ENCODE measurements at places on chromosomes 1 and 21.
A peak's percentile ranks its signal among the peaks of the same experiment; 100 is the strongest.

- peak; percentile 42 for DNase-seq
Measured at GRCh38 chr21:33078907-33079582, 9.1 kb downstream of the OLIG1 start.

DNA sequence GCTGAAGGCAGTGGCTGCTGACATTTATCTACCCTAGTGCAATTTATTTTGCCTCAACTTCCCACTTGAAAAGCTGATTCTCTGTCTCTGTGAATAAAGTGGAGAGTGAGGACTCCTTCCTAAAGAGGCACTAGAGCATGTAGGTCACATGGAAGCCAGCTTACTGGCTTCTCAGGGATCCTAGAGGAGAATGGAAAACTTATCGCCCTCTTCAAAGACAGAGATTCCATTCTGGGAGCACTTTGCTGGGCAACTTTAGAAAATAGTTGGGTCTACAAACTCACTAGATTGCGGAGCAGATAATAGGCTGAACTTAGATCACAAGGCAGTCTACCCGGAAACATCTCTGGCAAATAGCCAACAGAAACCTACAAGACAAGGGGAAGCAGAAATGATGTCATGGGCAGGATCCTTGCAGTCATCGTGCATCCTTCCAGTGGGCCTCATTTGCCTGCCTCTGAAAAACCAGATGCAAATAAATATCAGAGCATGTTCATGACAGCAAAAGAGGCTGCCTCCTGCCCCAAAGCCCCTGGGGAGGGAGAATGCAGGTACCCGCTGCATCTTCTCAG lies 104.8 kb upstream of the BARHL2 start:
- no peak for DNase-seq

DNA sequence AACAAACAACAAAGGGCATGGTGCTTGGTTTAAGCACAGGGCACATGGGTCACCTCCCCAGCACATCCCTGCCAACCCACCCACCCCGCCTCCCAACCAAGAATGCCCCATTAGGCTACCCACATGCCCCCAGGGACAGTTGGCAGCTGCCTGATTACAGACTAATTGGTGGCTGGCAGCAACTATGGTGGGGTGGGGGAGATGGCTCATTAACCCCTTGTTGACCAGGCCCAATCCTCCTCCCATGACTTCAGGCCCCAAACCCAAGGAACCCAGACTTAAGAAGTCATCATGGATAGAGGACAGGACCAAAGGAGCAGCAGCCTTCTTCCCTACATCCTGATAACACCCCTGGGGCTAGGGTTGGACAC lies 1.3 kb downstream of the RIMS3 start:
- DNase-seq: no peak

DNA sequence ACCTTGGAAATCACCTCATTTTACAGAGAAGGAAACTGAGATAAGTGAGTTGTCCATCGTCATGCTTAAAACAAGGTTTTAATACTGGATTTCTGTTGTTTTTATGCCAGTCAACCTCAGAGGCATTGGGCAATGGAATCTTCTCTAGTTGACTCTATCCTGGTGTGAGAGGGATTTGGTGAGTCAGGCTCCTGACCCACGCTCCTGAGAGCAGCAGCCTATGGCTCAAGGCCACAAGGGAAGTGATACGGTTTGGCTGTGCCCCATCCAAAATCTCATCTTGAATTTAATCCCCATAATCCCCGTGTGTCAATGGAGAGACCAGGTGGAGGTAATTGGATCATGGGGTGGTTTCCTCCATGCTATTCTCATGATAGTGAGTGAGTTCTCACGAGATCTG lies 90.1 kb downstream of the TLR5 start:
- DNase-seq: no peak

- DNase-seq: no peak
Measured at GRCh38 chr1:24094554-24094953, 17.4 kb downstream of the MYOM3 start.

DNA sequence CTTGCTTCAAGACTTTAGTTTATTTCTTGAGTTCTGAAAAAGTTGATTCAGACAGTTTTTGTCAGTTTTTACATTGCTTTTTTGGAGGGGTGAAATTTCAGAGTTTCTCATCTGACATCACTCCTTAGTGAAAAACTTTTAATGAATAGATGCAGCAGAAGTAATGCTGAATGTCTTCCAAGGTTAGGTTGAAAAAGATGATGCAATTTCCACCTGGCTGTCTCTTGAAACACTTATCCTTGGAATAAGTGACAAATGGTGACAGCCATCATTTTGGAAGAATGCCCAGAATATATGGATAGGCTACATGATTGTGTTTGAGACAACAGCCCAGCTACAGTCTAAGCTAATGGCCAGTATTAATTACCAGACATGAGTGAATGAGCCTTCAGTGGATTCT lies 140.8 kb downstream of the ZNF644 start:
- no peak for DNase-seq

DNA sequence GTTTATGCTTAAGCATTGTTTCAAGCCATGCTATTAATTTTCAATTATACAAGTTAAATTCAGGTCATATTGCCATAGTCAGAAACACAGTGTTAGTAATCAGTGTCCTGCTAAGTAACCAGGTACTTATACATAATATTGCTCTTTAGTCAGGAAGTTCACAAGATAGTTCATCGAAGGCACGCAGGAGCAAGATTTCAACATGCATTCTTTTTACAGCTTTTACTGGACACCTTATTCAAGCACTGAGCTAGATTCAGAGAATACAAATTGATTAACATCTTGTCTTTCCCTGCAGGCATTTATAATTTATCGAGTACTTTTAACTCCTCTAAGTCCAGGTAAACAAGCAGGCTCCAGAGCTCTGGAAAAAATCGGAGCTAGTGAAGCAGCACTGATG lies 202.3 kb upstream of the BRINP3 start:
- no peak for DNase-seq

GRCh38 chr1:156284112-156284511 lies at the start of gene TMEM79:
TMEM79 (plus strand) TSS chr1:156284325; CDS start chr1:156285227, 902 bp downstream.
- DNase-seq: no peak

- no peak for DNase-seq
Measured at GRCh38 chr1:166069390-166069789, 97.4 kb downstream of the FAM78B start.

DNA sequence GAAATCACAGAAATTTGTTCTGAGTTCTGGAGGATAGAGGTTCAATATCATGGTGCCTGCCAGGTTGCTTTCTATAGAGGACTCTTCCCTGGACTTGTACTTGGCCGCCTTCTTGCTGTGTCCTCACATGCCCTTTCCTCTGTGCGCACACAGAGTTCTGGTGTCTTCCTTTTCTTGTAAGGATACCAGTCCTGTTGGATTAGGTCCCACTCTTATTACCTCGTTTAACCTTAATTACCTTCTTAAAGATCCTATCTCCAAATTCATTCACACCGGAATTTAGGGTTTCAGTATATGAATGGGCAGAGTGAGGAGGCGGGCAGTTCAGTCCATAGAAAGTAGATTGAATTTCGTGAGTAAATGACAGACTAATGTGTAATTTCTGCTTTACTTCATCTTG lies 413.9 kb downstream of the NCAM2 start:
- DNase-seq: no peak

DNA sequence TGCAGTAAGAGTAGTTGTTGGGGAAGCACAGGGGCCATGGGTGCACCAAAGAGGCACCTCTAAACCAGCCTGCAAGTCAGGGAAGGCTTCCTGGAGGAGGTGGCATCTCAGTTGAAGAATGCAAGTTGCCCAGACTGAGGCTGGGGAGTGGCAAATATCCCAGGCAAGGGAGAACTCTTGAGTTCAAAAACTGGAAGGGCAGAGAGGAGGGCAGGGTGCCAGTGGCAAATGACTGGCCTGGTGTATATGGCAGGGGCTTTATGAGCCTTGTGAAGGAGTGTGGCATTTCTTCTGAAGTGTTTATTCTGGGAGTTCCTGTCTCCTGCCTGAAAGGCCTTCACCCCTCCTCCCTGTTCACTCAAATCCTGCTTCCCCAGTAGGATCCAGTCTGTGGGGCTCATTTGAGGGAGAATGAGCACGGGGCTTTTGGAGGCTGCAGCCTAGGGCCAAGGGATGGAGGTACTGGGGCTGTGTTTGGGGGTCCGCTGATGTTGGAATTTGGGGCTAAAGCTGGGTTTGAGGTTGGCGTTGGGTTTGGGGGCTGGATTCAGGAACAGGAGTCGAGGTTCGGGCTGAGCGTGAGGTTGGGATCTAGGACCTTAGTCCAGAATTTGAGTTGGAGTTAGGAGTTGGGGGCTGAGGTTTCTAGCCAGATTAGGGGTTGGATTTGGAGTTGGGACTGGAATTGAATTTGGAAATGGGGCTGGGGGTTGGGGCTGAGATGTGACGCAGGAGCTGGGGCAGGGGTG lies at the start of gene TMEM125:
TMEM125 (plus strand) TSS at position 357 of the 749 bp plus-strand sequence. CDS start 2,740 bp downstream, outside the sequence.
- DNase-seq: no peak

DNA sequence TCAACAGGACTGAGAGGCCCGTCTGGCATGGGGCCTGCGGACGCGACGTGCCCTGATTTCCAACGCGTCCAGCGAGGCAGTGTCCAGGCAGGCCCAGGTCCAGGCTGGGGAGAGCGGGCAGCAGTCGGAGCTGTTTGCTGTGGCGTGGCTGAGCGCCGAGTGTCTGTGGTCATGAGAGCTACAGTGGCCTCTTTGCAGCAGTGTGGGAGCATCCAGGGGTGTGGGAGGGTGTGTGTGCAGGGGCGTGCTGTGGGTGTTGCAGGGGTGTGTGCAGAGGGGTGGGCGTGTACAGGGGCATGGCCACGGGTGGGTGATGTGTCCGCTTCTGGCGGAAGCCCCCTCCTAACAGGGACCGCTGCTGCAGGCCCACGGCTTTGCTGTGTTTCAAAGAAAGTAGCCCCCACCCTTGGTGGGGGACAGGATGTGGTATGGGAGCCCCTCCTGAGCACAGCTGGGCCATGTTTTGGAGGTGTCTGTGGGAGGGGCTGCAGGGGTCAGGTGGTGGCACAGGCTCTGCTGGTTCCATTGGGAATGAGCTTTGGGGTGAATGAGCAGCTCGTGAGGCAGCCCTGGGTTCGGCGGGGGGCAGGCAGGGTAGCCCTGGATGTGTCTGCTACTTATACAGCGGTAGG lies 17.7 kb downstream of the PLCH2 start:
- DNase-seq: no peak

GRCh38 chr21:39673736-39674135 lies 61.0 kb downstream of the B3GALT5 start:
- no peak for DNase-seq

GRCh38 chr1:221234791-221235190 lies 355.5 kb downstream of the HLX start:
- no peak for DNase-seq

- no peak for DNase-seq
Measured at GRCh38 chr1:24316645-24317044, 2.5 kb upstream of the GRHL3 start.

GRCh38 chr1:115068826-115069585 lies 20.3 kb downstream of the TSPAN2 start:
- DNase-seq: no peak

- no peak for DNase-seq
Measured at GRCh38 chr1:222394224-222394623, 153.7 kb downstream of the HHIPL2 start.
